ENCODE measurements at places on chromosomes 16 and 17.

DNA sequence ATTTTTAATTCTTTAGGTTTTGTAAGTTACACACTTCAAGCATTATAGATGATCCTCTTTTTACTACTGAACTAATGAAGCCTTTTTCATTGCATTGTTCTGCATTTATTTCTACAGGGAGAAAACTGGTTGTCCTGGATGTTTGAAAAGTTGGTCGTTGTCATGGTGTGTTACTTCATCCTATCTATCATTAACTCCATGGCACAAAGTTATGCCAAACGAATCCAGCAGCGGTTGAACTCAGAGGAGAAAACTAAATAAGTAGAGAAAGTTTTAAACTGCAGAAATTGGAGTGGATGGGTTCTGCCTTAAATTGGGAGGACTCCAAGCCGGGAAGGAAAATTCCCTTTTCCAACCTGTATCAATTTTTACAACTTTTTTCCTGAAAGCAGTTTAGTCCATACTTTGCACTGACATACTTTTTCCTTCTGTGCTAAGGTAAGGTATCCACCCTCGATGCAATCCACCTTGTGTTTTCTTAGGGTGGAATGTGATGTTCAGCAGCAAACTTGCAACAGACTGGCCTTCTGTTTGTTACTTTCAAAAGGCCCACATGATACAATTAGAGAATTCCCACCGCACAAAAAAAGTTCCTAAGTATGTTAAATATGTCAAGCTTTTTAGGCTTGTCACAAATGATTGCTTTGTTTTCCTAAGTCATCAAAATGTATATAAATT, 53.0 kb downstream of the TUBD1 start:
- DNase-seq = no peak

DNA sequence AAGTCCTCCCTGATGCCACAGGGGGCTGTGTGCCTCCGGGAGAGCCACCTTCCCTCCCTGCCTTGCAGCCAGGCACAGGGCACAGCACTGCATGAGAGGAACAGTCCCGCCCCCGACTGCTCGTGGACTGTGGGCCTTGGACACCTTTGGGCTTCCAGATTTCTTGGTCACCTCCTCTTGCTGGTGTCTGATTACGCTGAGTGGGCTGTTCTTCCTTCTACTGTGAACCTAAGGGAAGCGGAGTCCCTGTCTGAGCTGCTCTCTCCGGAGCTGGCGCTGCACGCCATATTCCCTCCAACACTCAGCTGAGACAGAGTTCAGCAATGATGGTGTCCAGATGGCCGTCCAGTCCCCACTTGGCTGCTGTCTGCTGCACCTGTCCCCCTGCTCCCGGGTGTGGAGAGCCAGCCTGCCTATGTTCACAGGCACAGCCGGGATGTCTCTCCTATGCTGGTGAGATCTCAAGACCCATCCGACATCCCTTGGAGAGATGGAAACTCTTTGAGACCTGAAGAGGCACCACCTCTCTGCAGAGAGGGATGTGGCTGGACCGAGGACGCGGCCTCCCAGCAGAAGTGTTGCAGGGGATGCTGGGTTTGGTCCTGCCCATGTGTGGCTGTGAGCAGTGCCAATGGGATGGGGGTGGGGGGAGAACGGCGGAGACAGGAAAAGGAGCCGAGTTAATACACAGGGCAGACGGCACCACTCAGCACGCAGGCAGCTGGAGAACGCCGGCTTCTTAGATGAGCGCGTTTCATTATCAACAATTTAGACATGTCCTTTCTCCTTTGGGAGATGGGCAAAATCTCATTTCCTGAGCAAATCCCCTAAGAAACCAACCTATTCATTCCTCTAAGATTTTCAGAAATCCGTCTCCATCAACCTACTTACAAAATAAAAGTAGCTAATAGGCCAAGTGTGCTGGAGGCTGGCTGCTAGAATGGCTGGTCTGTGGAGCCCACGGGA, 171.9 kb downstream of the ENGASE start:
- DNase-seq = no peak

- no peak for DNase-seq
Measured at GRCh38 chr17:40101367-40102210, 1.2 kb upstream of the NR1D1 start.

DNA sequence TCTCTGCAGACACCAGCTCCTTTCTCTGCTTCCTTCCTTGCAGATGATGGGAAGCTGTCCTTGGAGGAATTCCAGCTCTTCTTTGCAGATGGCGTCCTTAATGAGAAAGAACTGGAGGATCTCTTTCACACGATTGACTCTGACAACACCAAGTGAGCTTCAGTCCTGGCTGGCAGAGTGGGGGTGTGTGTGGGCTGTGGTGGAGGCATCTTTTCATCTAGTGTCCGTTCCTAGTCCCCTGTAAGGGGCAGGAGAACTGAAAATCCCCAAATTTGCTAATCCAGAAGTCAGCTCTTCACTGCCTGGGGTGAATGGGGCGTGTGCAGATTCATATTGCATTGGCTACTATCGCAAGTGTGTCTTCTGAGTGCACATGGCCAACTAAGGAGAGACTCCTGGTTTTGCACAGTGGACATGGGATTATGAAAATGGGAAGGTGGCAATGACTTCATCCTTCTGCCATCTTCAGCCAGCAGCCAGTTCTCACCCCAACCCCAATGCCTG, 10.4 kb downstream of the NECAB2 start:
- DNase-seq = no peak

DNA sequence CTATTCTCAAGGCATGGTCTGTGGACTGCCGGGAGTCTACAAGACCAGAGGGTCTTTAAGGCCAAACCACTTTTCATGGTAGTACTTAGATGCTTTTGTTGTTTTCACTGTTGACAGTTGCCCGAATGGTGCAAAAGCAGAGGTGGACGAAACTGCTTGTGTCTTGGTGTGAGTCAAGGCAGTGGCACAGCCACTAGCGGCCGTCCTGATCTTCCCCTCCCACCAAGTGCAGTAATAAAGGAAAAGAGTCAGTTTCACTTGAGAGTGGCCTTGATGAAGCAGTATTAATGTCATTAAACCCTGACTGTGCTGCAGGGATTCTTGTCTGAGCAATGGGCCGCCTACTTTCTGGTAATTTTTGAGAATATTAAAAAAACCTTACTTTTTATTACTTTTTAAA, 109.1 kb downstream of the PRKCA start:
- DNase-seq = no peak

DNA sequence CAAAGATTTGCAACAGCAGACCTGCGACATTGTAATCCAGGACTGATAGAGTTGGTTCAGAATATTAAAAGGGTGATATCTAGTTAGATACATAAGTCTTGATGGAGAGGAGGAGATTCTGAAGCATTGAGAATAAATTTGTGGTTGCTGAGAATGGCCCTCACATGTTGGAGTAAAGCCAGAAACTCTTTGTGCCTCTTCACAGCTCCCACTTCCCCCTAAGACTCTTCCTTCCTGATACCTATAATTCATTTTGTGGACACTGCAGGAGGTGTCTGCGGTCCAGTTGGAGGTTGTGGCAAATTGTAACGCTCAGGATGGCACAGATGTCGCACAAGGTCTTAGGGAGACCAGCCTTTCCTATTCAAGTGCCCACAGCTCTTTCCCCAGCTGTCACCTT, 17.5 kb downstream of the WWOX start:
- no peak for DNase-seq

DNA sequence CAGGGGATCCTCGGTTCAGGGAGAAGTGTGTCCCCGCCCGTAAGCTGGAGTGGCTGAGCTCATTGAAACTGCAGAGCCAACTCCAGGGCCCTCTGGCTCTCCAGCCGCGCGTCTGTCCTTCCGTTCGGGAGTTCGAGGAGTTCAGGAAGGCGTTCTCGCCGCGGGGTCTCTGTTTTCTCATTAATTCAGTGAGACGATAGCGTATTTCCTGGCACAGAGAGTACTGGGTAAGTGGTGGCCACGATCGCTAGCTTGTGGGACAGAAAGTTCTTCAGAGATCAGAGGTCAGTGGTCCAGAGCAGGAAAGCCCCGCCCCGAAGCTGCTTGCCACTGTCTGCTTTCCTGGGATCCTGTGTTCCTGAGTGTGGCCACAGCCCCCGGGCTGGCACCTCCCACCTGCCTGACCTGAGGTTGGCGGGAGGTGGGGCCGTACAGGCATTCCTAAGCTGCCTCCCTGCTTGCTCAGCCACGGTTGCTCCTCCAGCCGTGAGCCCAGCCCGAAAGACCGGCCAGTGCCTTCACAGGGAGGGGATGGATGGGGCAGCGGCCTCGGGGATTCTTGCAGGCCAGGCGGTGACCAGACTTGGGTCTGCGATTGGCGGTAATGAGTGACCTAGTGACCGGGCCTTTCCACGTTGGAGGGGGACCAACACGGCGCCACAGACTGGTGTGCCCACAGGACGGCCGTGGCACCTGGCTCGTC, 8.9 kb downstream of the BAIAP2 start:
- DNase-seq = no peak

- DNase-seq = no peak
Measured at GRCh38 chr16:46812781-46813540, 18.0 kb downstream of the C16orf87 start.

DNA sequence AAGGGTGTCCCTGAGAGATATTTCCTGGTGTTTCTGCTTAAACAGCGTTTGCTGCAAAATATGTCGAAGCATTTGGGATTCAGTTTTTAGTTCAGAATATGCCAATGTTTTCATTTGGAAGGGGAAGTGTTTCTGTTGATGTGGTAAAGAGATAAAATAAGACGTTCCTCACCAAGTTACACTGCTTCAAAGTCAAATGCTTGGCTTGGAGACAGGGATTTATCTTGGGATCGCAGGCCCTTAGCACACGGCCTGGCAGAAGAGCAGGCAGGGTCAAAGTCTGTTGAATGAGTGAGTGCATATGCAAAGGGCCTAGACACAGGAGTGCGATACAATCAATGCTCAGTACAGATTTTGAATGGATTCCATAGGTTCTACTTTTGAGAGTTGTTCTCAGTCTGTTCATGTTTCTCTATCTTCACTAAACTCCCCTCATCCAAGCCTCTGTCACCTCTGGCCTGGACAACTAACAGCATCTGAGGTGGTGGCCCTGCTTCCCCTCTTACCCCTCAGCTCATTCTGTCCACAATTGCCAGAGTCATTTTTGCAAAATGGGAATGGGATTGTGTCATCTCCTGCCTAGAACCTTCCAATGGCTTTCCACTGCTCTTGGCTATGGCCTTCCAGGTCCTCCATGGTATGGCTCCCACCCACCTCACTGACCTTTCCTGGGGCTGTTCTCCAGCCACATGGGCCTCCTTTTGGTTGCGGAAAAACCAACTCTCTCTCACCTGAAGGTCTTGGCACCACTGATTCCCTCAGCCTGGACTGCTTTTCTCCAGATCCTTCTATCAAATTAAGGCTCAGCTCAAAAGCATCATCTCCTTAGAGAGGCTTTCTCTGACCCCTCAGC, 3.2 kb downstream of the DEXI start:
- DNase-seq = no peak

DNA sequence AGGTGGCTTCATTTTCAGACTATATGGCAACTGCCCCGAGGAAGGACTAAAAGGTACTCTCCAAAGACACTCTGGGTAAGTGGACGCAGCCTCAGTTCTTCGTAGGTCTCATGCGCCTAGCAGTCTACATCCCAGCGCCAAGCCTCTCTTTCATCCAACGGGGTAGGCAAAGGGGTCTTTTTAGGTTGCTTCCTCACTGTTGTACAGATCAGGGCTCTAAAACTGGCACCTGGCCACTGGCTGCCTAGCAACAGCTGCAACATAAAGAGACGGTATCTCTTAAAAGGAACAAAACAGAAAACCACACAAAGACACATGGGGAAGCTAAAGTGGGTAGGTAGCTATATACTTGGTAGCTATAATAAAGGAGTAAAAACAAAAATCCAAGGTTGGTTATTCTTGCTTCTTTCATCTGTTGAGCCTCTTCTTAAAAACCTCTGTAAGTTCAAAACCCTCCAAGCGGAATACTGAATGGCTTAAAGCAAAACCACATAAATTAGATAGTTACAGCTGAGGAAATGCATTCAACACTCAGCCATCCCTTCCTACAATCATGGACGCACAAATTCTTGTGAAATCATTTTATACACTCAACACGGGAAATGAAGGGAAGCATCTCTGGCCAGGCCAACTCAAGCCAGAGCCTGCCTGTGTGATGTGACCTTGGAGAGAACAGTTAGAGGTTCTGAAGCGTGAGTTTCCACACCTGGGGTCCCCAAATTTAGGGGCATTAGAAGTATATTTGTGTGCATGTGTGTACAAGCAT, 22.7 kb downstream of the CYTH1 start:
- no peak for DNase-seq

- peak; percentile 58 for DNase-seq
Measured at GRCh38 chr17:8954339-8954738, 11.2 kb downstream of the PIK3R5 start.

DNA sequence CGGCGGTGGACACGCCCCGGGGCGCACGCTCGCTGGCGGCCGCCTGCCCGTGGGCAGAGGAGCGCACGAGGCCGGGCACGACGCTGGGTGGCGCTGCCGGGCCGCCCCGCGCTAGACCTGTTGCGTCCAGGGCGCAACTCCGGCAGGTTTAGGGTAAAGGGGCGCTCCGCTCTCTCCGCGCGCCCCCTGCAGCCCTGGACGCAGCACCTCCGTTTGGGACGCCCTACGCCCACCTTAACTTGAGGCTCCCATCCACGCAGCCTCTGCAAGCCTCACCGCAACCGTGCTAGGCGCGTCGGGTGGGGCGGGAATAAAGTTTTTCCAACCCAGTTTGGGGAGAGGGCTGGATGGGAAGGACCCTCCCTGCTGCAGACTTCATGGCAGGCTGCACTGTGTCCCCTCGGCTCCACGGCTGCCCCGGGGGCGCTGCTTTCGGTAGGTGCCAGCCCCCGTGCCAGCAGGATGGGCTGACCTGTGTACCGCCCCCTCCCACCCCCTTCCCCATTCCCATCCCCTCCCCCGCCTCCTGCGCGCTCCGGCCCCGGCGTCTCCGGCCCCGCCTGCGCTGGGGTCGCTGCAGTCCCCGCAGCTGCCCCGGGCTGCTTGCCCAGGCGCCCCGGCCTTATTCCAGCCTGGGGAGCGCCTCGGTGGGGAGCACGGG, at the start of gene SYT17:
TSS of gene SYT17 (plus strand) at position 531 of the 661 bp plus-strand sequence. CDS start 407 bp downstream, outside the sequence.
- no peak for DNase-seq

DNA sequence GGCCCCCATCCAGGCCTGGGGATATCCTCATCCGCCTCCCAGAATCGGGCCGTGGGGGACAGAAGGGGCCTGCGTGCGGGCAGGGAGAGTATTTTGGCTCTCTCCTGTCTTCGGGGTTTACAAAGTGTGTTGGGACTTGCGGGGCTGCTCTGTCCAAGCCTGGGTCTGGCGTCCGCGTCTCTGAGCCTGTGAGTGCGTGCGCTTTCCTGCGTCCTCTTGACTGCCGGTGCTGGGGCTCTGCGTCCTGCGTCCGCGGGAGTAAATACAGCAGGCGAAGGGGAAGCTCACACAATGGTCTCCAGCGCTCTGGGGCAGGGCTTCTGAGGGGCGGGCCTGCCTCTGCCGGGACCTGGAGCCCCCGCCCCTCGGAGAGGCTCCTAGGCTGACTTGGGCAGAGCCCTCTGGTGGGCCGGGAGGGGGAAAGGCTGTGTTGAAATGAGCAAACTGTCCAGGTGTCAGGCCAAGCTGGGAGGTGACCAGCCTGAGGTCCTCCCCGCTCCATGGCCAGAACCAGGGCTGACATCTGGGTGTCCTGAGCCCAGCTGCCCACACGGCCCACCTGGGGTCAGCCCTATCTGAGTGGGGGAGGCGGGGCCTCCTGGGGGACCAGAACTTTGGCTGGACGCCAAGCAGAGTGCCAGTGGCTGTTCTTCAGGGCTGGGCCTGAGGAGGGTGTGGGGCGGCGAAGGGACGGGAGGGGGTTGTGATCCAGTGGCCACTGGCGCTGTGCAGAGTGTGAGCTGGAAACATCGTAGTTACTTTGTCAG, 233.6 kb downstream of the SEC14L1 start:
- DNase-seq = peak; percentile 56

- DNase-seq = no peak
Measured at GRCh38 chr16:85829171-85829719, 29.8 kb downstream of the COX4I1 start.

- no peak for DNase-seq
Measured at GRCh38 chr16:64718486-64718885, 403.4 kb downstream of the CDH11 start.
